Mesothelial cell of epicardium (in vitro differentiated cells): ENCODE measurements at places on chromosomes 2 and 18. TPM values are rescaled to one million over a fixed set of nuclear protein-coding genes. Genes with fewer than 3 reads are reported as not detected.

REG3G gene
- not detected in 3 replicates for total RNA-seq

DNA sequence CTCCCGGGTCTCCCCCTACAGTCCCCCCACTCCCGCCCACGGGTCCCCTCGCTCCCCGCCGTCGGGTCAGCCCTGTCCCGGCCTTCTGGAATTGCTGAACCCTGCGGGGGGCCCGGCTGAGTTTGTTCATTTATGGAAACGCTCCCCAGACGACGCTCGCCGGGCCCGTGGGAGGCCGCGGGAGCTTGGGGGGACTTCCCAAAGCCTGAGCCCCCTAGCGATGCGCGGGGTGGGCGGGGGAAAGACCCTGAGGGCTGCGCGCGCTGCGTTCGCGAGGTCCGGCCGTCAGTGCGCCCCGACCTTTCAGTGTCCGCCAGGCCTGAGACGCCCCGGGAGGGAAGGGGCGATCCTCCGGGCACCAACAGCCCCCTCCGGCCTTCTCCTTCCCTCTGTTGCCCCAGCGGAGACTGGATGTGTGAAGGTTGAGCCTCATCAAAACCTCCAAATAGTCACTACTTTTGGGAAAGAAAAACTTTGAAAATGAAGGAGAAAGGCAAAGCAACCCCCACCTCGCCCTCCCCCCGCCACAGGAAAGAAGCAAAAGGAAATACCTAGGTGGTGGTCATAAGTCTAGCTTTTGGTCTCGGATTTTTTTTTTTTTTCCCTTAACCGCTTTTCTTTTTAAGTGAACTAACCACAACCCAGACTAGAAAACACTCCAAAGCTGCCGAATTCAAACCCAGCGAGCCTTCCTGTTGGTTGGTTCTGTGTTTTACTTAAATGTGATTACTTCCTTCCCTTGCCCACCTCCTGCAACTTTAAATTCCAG lies 509 bp upstream of the CYS1 start:
- DNase-seq = no peak

RAX gene
- total RNA-seq = not detected in 3 replicates

GRCh38 chr2:120883607-120884440 lies 148.2 kb downstream of the GLI2 start:
- DNase-seq = no peak

GRCh38 chr2:71833855-71834560 lies 313.7 kb downstream of the CYP26B1 start:
- DNase-seq = peak; percentile 34

FTCDNL1 gene
- total RNA-seq = 1.5 to 2.1 TPM (median 1.5 TPM) in 3 replicates

IL36RN gene
- 0.84 to 1.1 TPM (median 0.85 TPM) in 3 replicates for total RNA-seq

DNA sequence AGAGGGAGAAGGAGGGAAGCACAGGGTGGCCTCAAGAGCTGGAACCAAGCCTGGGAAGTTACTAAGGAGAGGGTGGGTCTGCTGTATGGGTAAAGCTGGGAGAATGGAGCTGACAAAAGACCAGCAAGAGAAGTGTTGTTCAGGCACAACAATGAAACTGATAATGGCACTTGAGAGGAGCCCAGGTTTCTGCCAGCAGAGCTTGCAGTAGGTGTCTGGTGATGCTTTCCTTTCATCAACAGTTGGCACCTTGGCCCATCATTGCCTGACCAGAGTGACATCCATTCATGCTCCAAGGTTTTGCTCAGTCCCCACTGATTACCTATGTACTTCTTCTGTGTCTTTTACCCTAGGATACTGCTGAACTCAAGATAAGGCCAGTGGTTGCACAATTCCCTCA lies 92.9 kb upstream of the CXCR4 start:
- DNase-seq = no peak

GRCh38 chr2:8086357-8086756 lies 595.5 kb upstream of the ID2 start:
- DNase-seq = no peak

- DNase-seq = no peak
Measured at GRCh38 chr2:208142240-208142924, 3.6 kb downstream of the CRYGB start.

DNA sequence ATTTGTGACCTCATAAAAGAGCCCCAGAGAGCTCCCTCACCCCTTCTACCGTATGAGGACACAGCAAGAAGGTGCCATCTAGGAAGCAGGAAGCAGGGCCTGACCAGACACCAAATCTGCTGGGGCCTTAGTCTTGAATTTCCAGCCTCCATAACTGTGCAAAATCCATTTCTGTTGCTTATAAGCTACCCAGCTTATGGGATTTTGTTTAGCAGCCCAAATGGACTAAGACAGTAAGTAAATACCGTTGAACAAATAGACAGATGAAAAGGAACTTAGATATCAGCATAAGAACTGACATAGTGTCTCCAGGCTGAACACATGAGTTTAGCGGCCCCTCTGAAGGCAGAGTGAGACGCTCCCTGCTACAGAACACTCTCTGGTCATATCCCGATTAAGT lies 130.9 kb downstream of the UXS1 start:
- DNase-seq = no peak

- DNase-seq = no peak
Measured at GRCh38 chr2:199933466-199933865, 21.8 kb downstream of the TYW5 start.

TFPI gene
- 80.0 to 89.7 TPM (median 87.9 TPM) in 3 replicates for total RNA-seq

NT5DC4 gene
- not detected in 3 replicates for total RNA-seq

SULT6B1 gene
- total RNA-seq = not detected in 3 replicates

GRCh38 chr2:54271189-54271588 lies 15.2 kb upstream of the TSPYL6 start:
- DNase-seq = no peak

DNA sequence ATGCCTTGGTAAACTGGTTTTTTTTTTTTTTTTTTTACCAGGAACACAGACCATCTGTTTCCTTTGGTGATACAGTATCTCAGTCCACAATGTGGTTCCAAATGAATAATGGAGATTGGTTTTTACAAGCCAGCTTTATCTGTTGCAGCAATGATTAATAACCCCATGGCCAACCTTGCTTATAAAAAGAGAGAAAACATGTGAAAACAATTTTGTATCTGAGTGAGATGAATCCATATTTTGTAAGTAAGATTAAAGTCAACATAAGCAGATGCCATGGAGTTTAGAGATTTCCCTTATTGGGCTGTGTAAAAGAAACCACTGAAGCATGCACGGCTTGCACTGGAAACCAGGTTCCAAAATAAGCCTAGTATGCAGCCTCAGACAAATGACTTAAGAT lies 108.6 kb upstream of the CNTNAP5 start:
- no peak for DNase-seq
